Chondrocyte (in vitro differentiated cells): ENCODE measurements at places on chromosomes 5 and 9.

DNA sequence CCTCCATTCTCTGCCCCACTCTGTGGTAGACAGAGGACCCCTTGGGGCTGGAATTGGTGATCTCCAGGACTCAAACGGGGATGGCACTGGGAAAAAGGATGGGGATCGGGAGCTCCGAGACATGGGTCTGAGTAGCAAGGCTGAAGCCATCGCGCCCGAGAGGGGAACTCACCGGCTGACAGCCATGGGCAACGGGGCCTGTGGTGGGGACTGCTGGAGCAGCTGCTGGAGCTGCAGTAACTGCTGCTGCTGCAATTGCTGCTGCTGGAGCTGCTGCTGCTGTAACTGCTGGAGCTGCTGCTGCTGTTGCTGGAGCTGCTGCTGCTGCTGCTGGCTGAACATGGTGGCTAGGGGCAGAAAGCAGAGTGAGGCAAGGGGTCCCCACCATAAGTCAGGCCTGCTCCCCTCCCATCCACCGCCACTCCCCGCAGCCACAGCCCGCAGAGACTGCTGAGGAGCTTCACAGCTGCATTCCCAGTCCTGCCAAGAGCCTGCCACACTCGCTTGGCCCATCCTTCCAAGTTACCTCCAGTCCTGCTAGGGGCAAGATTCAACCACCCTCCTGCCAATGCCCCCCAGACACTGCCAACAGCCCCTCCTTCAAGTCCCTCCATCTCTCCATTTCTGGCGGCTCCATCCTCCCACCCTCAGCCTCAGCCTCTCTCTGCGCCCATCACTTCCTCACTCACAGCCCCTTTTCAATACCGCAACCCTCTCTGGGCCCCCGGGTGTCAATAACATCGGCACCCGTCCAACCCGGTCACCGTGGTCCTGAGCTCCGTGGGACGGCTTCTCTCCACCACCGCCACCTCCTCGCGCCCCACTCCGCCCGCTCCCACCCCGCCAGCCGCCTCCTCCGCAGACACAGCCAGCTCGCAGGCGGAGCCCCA, 611 bp downstream of the CIZ1 start:
- H3K36me3 ChIP-seq: peaks cover 12% of the 10 kb centered on the region
- DNase-seq: no peak
- peaks cover 29% of the 10 kb centered on the region for H3K4me1 ChIP-seq
- no peaks in the 10 kb centered on the region for H3K27me3 ChIP-seq

- no peak for DNase-seq
- H3K27ac ChIP-seq: peak overlapping the region; percentile 41
- H3K36me3 ChIP-seq: no peaks in the 10 kb centered on the region
- H3K27me3 ChIP-seq: no peaks in the 10 kb centered on the region
- H3K4me1 ChIP-seq: peaks cover 46% of the 10 kb centered on the region
Observed at GRCh38 chr5:179267671-179268083, 77.6 kb downstream of the ADAMTS2 start.

DNA sequence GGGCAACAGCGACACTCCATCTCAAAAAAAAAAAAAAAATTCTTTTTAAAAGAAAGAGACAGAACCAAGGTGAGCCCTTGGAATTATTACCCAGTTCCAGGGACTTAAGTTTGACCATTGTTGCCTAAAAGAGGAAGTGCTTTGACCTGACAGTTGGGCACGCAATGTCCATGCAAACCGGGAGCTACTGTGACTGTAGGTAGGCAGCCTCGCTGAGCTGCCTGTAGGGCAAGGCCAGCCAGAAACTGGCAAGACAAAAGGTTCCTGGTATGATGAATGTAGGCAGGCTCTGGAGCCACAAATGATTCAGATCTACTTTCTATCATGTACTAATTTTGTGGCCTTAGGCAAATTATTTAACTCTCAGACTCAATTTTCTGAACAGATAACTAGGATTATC, 334.8 kb upstream of the ZNF462 start:
- H3K4me1 ChIP-seq: no peaks in the 10 kb centered on the region
- H3K27ac ChIP-seq: no peak overlapping the region
- H3K36me3 ChIP-seq: no peaks in the 10 kb centered on the region
- H3K4me3 ChIP-seq: no peak overlapping the region
- no peak for DNase-seq

- H3K27ac ChIP-seq: peak overlapping the region; percentile 73
- no peak for DNase-seq
- no peak overlapping the region for H3K4me3 ChIP-seq
- H3K4me1 ChIP-seq: peaks cover 16% of the 10 kb centered on the region
- peaks cover 1% of the 10 kb centered on the region for H3K36me3 ChIP-seq
- H3K27me3 ChIP-seq: no peaks in the 10 kb centered on the region
Observed at GRCh38 chr5:102638316-102638715, 116.8 kb upstream of the PAM start.

DNA sequence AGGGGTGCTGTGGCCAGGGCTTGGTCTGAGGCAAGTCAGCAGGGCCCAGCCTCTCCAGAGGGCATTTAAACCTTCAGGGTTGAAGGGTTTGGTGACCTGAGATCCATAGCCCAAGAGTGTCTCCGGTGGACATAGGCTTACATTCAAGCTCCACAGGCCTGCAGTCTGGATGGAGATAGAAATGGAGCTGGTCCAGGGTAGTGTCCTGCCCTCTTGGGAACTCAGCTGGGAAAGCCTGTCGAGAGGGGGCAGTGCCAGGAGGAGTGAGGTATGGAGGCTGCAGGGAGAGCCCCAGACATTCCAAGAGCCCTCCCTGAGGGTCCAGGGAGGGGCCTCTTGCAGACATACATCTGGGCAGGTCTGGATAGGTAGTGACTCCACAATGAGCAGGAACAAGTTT, 177.0 kb upstream of the MVB12B start:
- DNase-seq: peak; percentile 41
- no peak overlapping the region for H3K27ac ChIP-seq
- H3K4me1 ChIP-seq: no peaks in the 10 kb centered on the region

DNA sequence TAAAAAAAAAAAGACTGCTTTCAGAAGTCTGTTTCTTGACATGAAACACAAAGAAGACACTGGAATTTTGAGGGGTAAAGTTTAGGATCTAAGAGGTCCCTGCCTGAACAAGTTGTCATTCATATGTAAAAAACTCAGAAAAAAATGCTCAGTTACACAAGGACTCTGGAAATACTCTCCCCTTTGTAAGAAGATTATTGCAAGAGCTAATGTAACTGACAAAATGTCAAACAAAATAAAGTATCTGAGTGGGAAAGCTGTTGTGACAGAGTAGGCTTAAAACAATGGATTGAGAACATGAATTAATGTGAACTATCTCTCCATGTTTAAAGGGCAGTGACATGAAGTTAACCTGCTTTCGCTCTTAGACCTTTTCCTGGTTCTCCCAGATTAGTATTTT, 416.7 kb upstream of the TYRP1 start:
- H3K4me3 ChIP-seq: no peak overlapping the region
- H3K27me3 ChIP-seq: peaks cover 3% of the 10 kb centered on the region
- no peak for DNase-seq
- no peak overlapping the region for H3K27ac ChIP-seq
- H3K36me3 ChIP-seq: no peaks in the 10 kb centered on the region

- no peak overlapping the region for H3K4me3 ChIP-seq
- H3K4me1 ChIP-seq: peaks cover 29% of the 10 kb centered on the region
- H3K27ac ChIP-seq: no peak overlapping the region
- DNase-seq: no peak
- no peaks in the 10 kb centered on the region for H3K27me3 ChIP-seq
Observed at GRCh38 chr9:2083479-2083878, 68.3 kb downstream of the SMARCA2 start.

GRCh38 chr9:114386361-114386885, 1.4 kb downstream of the AKNA start:
- H3K4me3 ChIP-seq: peak overlapping the region; percentile 93
- no peak for DNase-seq
- H3K27ac ChIP-seq: peak overlapping the region; percentile 95
- H3K4me1 ChIP-seq: peaks cover 83% of the 10 kb centered on the region

GRCh38 chr9:977838-978830, 1.7 kb downstream of the DMRT3 start:
- peaks cover 84% of the 10 kb centered on the region for H3K27me3 ChIP-seq
- no peak overlapping the region for H3K4me3 ChIP-seq
- no peak overlapping the region for H3K27ac ChIP-seq
- H3K36me3 ChIP-seq: no peaks in the 10 kb centered on the region

- no peak overlapping the region for H3K27ac ChIP-seq
- peaks cover 40% of the 10 kb centered on the region for H3K4me1 ChIP-seq
- H3K27me3 ChIP-seq: no peaks in the 10 kb centered on the region
- peaks cover 3% of the 10 kb centered on the region for H3K36me3 ChIP-seq
Observed at GRCh38 chr9:95857124-95857523, 18.4 kb upstream of the ERCC6L2 start.

GRCh38 chr9:137366445-137366810, 56.5 kb downstream of the EXD3 start:
- H3K36me3 ChIP-seq: peaks cover 19% of the 10 kb centered on the region
- no peaks in the 10 kb centered on the region for H3K4me1 ChIP-seq
- H3K4me3 ChIP-seq: no peak overlapping the region

GRCh38 chr9:899440-900184, 58.1 kb downstream of the DMRT1 start:
- no peaks in the 10 kb centered on the region for H3K4me1 ChIP-seq
- no peak for DNase-seq
- H3K27ac ChIP-seq: no peak overlapping the region

DNA sequence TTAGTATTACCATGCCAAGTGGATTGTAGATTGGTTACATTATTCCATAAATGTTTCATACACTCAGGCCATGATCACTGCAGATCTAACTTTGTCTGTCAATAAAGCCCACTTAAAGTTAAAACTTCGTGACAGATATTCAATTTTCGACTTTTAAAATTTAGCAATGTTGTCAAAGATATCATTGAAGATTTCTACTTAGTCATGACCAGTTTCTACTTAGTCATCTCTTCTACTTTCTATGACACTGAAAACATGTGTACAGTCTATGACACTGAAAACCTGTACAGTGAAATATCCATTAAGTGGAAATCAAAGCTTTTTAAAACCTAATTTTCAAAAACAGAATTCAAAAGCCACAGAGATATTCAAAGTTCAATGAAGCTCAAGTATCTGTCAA, 258.2 kb downstream of the MCTP1 start:
- H3K27me3 ChIP-seq: peaks cover 4% of the 10 kb centered on the region
- H3K4me1 ChIP-seq: peaks cover 7% of the 10 kb centered on the region
- H3K4me3 ChIP-seq: no peak overlapping the region
- H3K36me3 ChIP-seq: no peaks in the 10 kb centered on the region

DNA sequence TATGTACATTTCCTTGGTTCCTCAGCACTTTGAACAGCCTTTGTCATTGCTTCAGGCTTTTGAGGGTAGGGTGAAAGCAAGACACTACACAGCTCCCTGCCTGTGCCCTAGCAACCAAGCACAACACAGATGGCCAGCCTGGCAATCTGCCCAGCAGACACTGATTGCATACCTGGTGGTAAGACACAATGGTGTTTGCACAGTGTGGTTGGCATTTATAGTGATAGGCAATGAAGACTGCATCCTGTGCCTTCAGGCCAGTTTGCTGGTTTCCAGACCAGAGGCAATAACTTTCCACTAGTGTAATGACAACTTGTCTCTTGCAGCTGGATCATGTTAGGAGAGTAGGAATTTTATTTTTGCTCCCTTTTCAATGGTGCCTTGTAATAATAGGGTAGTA, 144.5 kb upstream of the TNC start:
- H3K27me3 ChIP-seq: no peaks in the 10 kb centered on the region
- no peak for DNase-seq
- H3K4me3 ChIP-seq: no peak overlapping the region
- no peaks in the 10 kb centered on the region for H3K36me3 ChIP-seq

GRCh38 chr5:86029308-86029707, 588.4 kb upstream of the COX7C start:
- H3K4me3 ChIP-seq: no peak overlapping the region
- no peak for DNase-seq
- peaks cover 3% of the 10 kb centered on the region for H3K27me3 ChIP-seq
